ENCODE measurements at places on chromosomes 7 and 10.
A peak's percentile ranks its signal among the peaks of the same experiment; 100 is the strongest.

- ATAC-seq = no peak
These were observed 56.0 kb upstream of the ST8SIA6 start for GRCh38 chr10:17510242-17510908.

- no peak for ATAC-seq
These were observed 95.1 kb upstream of the SAMD8 start for GRCh38 chr10:75016325-75016724.

DNA sequence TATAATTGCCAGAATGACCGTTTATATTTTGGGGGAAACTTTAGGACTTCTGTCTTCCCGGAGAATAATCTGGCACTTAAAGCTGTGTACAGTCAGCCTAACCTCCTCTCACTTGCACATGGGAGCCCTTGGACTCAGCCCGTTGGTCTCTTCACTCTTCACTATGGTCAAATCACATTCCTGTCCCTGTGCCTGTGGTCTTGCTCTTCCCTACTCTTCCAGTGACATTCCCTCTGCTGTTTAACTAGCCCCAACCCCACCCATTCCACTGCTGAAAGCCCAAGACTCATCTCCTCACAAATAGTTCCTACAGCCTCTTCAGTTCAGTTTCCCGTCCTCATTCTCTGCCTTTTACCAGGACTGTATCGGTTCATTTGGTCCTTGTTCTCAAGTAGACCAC, 135.0 kb downstream of the DYNC1I1 start:
- ATAC-seq = no peak

DNA sequence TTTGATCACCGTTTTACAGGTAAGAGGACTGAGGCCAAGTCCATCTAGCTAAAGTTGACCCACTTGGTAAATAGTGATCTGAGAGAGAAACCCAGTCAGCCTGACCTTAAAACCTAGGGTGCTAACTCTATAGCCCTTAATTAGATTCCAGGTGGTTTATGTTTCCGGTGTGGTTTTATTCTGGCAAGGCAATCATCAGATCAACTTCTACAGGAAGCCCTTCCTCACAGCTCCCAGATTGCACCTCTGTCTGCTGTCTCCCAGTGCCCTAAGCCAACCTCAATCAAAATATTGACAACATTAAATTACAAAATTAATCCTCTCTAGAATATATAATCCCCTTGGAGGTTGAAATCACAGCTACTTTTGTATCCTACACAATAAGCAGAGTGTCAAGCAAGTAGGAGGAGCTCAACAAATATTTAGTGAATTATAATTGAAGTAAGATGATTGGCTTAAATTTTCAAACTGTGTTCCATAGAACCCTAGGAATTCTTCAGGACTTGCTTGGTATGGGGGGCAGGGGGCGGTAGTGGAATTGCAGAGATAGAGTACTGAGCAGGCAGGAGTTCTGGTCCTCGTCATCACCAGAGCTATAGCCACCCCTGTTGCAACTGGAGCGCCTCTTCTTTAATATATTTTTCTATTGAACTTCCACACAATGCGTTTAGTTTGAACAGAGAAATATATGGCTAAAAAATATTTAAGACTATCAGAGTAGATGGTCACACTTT, 692.8 kb upstream of the LRRN3 start:
- no peak for ATAC-seq

GRCh38 chr7:119964788-119965542, 308.0 kb upstream of the KCND2 start:
- no peak for ATAC-seq

DNA sequence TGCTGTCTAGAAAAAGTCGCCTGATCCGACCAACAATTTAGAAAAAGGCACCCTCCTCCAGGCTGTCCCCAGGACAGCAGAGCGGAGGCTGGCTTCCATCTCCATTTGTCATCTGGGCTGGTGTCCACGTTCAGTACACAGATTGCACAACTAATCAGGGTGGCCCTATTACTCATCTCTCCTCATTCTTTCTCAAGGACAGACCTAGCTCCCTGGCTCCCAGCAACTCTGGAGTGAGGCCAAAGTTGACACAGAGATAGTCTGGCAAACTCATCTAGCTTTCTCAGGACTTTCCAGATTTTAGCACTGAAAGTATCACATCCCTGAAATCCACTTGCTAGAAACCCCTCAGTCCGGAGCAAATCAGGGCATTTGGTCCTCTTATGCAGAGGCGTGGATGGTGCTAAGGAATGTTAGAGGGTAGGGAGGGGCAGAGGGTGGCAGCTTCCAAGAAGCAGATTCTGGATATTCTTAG, 75.1 kb downstream of the DNAH11 start:
- peak; percentile 51 for ATAC-seq

- no peak for ATAC-seq
These were observed 8.0 kb downstream of the SUFU start for GRCh38 chr10:102511583-102512274.

GRCh38 chr7:150341263-150342120, at the start of gene RARRES2:
TSS of gene RARRES2 (minus strand) at chr7:150341629. CDS start at chr7:150340609, 1,020 bp downstream.
- ATAC-seq = peak; percentile 17

DNA sequence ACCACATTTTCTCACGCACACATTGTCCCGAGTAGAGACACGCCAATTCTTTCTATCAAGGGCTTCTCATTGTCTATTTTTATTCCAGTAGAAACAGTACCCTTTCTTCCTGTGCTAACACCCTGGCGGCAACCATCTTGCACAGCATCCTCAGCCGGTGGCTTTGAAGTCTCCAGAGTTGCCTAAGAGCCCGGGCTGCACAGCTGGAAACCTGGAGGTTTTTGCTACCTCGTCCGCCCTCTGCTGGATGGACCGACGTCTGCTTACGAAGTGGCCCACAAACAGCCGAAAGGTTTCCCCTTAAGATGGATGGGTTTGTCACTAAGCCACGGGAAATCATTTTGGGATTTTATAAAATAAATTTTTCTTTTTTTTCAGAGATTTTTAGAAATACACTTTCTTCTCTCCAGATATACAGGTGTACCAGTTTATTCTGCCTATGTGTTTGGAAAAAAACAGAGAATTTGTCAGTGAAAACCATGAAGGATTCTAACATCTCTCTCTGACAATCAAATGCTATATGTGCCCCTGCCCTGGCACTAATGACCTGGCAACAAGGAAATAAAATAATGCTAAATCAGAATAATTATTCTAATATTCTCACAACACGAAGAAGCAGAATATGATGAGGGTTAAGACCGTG, 81.8 kb upstream of the FAM204A start:
- peak; percentile 94 for ATAC-seq

GRCh38 chr10:42916974-42917373, 134.4 kb downstream of the BMS1 start:
- no peak for ATAC-seq

GRCh38 chr7:106140406-106141173, 28.5 kb upstream of the SYPL1 start:
- no peak for ATAC-seq

- no peak for ATAC-seq
These were observed 18.9 kb downstream of the IFT22 start for GRCh38 chr7:101302641-101303101.

- no peak for ATAC-seq
These were observed 229.3 kb upstream of the MEOX2 start for GRCh38 chr7:15915686-15916293.

DNA sequence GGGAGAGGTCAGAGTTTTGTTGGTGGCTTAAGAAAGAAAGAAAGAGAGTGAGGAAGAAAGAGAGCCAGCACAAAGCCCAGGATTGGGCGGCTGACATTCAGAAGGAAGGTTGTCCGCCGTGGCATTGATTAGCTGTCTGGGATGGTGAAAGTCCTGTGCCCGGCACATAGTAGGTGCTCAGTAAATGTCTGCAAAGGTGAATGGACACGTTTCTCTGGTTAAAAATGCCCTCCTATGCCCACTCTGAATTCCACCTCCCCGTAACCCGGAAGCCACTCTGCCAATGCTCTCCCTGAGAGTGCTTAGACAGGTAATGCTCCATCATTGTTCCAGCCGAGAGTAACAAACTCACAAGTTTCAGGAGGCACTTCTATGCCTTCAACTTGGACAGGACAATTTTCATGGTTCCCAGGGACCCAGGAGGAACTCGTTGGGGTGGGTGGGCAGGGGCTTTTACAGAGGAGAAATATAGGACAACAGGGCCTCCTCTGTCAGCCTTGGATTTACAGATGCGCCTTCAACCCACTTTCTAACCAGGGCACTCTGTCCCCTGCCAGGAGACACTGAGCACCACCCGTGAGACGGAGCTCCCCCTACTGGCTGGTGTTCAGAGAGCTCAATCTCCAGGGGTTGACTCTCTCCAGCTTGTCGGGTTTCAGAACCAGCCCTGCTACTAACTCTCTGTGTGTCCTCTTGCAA, 411.5 kb upstream of the ZMIZ1 start:
- peak; percentile 95 for ATAC-seq

GRCh38 chr10:8360365-8360764, 305.9 kb downstream of the GATA3 start:
- ATAC-seq = no peak

GRCh38 chr7:47726047-47726726, 144.3 kb upstream of the TNS3 start:
- no peak for ATAC-seq

- no peak for ATAC-seq
These were observed 38.5 kb downstream of the C1GALT1 start for GRCh38 chr7:7220821-7221220.

DNA sequence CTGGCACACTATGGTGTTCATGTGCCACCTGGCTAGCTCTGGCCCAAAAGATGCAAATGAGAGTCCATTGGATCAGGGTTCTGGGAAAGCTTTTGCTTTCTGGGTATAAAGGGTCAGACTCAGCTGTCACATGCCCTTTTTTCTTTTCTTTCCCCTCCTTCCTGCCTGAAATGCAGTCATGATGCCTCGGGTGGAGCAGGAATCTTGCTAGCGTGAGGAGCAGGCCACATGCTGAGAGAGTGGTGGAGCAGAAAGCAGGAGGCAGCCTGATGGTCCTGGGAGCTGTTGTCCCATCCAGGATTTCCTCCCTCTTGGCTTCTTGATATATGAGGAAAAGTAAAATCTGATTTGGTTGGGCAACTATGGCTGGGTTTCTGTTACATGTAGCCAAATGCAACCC, 2.7 kb upstream of the LHPP start:
- no peak for ATAC-seq

GRCh38 chr10:78910886-78911285, 157.9 kb upstream of the ZMIZ1 start:
- ATAC-seq = no peak

GRCh38 chr10:75432176-75432575, 752 bp downstream of the LRMDA start:
- ATAC-seq = no peak

GRCh38 chr10:69451784-69452251, 553 bp downstream of the TSPAN15 start:
- ATAC-seq = peak; percentile 46

GRCh38 chr10:78805176-78805575, 263.6 kb upstream of the ZMIZ1 start:
- ATAC-seq = peak; percentile 93

- no peak for ATAC-seq
These were observed 302.1 kb downstream of the ADK start for GRCh38 chr10:74453169-74453568.

DNA sequence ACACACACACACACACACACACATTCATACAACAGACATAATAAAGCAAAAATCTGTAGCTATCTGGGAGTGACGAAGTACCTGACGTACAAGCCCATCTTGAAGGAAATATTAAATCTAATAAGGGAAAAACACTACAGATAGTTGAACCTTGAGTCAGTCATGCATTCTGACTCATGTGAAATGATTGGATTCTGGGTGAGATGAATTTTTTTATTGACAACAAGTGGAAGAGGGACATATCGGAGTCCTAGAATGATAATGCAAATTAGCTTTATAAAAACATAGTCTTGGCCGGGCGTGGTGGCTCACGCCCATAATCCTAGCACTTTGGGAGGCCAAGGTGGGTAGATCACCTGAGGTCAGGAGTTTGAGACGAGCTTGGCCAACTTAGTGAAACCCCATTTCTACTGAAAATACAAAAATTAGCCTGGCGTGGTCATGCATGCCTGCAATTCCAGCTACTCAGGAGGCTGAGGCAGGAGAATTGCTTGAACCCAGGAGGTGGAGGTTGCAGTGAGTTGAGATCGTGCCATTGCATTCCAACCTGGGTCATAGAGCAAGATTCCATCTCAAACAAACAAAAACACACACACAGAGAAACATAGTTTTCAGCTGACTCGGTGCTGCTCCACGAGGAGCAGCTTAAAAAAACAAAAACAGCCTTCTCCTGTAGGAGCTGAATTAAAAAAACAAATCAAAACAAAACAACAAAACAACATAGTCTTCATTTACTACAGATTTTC, 154.4 kb upstream of the MKLN1 start:
- ATAC-seq = peak; percentile 80

DNA sequence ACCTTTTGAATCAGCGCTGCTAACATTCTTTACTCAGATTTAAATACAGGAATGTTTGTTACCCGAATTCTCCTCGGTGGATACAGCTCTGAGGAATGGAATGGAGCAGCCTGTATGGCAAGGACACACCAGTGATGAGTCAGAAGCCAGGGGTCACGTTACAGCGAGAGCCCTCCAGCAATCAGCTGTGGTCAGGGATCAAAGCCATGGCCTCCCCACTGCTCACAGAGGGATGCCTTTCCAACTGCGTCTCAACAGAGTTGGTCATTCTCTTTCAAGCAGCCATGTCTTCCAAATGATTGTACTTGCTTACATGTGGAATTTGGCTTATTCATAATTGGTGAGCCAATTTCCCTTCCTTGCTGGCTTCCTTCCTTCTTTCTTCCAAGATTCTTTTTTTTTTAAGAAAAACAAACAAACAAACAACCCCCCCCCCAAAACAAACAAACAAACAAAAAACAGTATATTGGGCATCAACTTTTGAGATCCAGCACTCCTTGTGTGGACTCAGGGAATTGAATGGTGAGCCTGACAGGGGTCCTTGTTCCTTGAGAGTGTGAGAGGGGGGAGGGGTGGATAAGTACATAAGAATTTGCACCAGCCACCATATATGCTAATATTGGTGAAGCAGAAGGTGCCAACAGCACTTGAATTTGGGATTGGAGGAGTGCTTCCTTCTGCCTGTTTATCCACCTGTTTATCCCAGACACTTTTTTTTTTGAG, 100.2 kb downstream of the ATXN7L1 start:
- ATAC-seq = peak; percentile 93

DNA sequence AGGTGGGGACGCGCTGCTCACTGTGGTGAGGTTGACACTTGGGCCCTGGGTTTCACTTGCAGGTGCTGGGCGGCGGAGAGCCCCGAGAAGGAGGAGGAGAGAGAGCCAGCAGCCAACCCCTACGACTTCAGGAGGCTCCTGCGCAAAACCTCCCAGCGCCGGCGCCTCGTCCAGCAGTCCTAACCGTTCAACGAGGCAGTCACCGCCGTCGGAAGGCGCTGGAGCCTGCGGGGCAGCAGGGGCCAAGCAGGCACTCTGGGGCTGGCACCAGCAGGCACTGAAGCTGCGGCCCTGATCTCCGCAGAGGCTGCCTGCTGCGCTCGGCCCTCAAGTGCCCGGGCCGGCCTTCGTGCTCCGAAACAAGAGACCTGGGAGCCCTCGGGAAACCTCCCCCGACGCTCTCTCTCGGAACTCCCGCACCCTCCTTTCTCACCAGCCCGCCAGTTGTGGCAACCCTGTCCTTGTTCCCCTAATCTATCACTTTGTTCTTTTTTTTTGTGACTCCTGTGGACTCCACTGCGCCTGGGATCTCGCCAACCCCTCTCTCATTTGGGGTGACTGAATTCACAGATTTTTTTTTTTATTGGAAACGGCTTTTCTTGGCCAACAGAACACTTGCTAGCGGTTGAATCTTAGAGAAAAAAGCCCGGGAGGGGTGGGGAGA, 4.7 kb upstream of the GAD2 start:
- ATAC-seq = no peak
